ENCODE measurements at places on chromosomes 3 and 15. TPM values are rescaled to one million over a fixed set of nuclear protein-coding genes. Genes with fewer than 3 reads are reported as not detected.

DNA sequence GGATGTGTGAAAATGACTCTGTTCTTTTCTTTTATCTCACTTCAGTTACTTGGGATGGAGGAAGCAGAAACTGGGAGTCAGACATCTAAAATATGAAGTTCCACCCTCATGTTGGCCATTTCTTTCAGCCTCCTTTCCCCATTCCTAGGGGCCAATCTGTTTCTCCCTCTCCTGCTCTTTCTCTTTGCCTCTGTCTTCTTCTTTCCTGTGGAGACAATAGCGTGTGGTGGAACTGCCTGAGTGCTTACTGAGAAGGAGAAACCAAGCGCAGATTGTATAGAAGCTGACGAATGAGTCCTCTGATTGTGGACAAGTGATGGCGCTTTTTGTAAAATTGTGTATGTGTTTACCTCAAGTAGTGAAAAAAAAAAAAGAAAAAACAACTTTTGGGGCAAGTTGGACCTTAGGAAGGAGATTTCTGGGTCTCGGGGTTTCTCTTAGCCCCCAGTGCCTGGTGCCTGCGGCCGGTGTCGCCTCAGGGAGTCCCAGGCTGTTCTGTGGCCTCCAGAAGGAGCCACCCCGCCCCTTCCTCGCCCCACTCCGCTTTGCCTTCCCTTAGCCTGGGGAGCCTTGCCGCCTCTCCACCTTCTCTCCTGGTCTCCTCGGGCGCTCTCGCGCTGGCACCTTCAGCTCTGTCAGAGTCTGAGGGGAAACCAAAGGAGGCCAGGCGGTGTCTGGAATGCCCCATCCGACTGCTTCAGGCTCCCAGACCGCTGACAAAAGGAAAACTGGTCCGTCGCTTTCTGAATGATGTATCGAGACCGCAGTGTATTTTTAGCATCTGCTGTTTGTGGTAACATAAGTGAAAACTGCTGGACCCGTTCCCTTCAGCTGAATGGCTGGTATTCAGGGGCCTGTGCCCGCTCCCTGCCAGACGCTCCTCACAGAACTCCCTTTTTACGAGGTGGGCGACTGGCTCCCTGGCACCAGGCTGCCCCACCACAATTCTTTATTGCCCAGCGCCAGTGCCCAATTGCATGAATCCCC, 30.1 kb downstream of the SCG5 start:
- no peak for DNase-seq
- H3K4me1 ChIP-seq = peaks cover 2% of the 10 kb centered on the region
- no peaks in the 10 kb centered on the region for H3K27me3 ChIP-seq
- no peak overlapping the region for H3K27ac ChIP-seq
- H3K36me3 ChIP-seq = no peaks in the 10 kb centered on the region

DNA sequence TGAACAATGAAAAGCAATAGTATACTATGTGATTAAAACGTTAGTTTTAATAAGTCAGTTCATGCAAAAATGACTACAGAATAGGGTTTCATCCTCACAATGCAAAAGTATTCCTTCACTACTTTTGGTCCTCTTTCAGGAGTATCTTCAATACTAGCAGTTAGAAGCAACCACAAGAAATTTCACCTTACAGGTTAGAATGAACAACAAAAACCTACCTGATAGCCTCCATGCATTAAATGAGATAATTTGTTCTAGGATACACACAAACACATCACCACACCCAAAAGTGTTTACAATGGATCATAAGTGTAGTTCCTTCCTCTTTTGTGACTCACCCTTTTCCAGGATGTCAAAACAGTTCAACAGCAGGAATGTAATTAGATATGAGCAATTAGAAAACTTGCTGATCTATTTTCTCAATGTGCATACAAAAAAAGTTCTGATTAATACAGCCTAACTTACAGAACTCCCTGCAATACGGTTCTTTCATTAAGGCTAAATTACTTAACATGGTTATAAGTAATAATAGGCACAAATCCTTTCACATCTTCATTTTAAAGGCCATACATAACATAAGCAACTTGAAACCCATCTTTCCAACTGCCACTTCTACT, 21.6 kb downstream of the UACA start:
- no peaks in the 10 kb centered on the region for H3K27me3 ChIP-seq
- no peaks in the 10 kb centered on the region for H3K4me1 ChIP-seq
- DNase-seq = no peak
- no peak overlapping the region for H3K27ac ChIP-seq
- H3K4me3 ChIP-seq = no peak overlapping the region

DNA sequence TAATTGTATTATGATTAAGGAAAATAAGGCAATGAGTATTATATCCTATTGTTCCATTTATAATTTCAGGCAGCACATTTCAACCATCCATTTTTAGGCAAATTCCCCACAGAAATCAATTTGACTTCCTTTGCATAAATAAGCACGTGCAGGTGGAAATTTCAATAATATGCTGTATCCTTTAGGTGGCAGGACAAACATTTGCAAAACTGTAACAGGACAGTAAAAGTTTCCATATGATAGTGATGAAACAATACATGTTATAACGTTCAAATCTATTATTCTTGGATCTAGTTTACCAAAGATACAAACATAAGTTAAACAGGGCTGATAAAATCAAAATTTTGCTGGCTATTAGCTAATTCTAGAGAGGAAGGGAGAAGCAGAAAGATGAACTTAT, 8.5 kb downstream of the UACA start:
- no peaks in the 10 kb centered on the region for H3K36me3 ChIP-seq
- peaks cover 5% of the 10 kb centered on the region for H3K4me1 ChIP-seq
- H3K27ac ChIP-seq = no peak overlapping the region
- no peaks in the 10 kb centered on the region for H3K27me3 ChIP-seq

GRCh38 chr3:59017617-59017984, 32.2 kb downstream of the CFAP20DC start:
- DNase-seq = peak; percentile 10
- no peaks in the 10 kb centered on the region for H3K36me3 ChIP-seq
- H3K4me3 ChIP-seq = no peak overlapping the region
- H3K27ac ChIP-seq = no peak overlapping the region

The SEMA3G gene
- total RNA-seq = 25.7 TPM

DNA sequence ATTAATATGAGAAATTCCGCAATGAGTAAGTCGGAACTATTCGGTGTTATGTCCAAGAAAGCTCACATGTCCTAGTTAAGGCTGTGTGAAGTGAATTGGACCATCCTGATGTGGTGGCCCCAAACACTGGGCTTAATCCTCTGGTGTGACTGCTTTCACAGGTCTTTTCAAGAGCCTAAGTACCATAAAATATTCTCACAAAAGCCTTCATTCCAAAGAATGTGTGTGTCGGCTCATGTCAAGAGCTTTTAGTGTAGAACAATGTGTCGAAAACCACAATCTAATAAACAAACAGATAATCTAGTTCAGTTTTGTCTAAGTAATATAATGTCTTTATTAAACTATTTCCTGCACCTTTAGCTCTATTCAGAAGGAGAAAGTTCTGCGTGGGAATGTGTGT, 311.4 kb downstream of the LPP start:
- H3K36me3 ChIP-seq = no peaks in the 10 kb centered on the region
- H3K27ac ChIP-seq = no peak overlapping the region
- H3K27me3 ChIP-seq = no peaks in the 10 kb centered on the region
- peaks cover 2% of the 10 kb centered on the region for H3K4me1 ChIP-seq
- no peak for DNase-seq
- H3K4me3 ChIP-seq = no peak overlapping the region

GRCh38 chr3:40179016-40179415, 130.5 kb upstream of the EIF1B start:
- H3K4me3 ChIP-seq = no peak overlapping the region
- peak; percentile 79 for DNase-seq
- no peaks in the 10 kb centered on the region for H3K27me3 ChIP-seq
- peaks cover 2% of the 10 kb centered on the region for H3K4me1 ChIP-seq
- no peak overlapping the region for H3K27ac ChIP-seq

The SLC15A2 gene
- 21.8 TPM for total RNA-seq

DNA sequence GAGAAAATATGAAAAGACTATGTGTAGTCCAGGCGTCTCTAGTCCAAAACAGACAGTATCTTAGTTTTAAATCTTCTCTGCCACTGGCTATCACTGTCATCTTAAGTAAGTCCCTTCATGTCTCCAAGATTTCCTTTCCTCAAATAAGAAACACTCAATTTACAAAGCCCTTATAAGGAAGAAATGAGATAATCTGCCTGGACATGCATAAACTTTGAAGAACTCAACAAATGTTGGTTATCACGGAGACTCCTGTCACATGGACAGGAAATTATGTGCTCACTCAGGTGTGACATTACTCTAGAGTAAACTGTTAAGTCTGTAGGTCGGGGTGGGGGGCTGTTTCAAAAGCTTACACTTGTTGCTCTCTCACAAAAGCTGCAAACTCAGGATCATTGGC, 91.9 kb downstream of the IMPG2 start:
- H3K27ac ChIP-seq = no peak overlapping the region
- no peak overlapping the region for H3K4me3 ChIP-seq
- no peaks in the 10 kb centered on the region for H3K27me3 ChIP-seq

The ADGRG7 gene
- not detected for total RNA-seq

GRCh38 chr15:24954783-24955530, at the start of the genes SNRPN and SNURF:
SNRPN (plus strand) TSS chr15:24954987; CDS start chr15:24974454, 19,467 bp downstream.
SNURF (plus strand) TSS chr15:24954987; CDS start chr15:24955049, 62 bp downstream.
- no peaks in the 10 kb centered on the region for H3K4me1 ChIP-seq
- H3K36me3 ChIP-seq = no peaks in the 10 kb centered on the region
- no peaks in the 10 kb centered on the region for H3K27me3 ChIP-seq
- peak within 1 kb of the TSS; percentile 96 for H3K4me3 ChIP-seq
- peak; percentile 74 for DNase-seq

The GP9 gene
- not detected for total RNA-seq

DNA sequence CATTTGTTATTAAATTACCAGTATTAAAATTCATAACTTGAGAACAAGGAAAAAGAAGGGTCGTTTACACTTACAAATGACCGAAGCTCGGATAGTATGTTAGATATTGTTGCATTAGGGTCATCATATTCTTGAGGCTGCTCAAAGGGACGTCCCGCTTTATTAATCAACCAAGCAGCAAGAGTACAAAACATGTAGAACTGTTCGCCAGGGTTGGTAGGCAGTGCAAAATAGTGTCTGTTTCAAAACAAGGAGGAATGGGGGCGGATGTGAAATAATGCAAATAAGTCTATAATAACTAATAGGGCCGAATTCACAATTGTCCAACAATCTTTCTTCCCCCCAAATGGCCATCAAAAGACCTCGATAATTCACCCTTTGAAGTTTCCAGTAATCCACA, 2.9 kb downstream of the IFT57 start:
- no peak overlapping the region for H3K27ac ChIP-seq
- H3K36me3 ChIP-seq = no peaks in the 10 kb centered on the region
- H3K27me3 ChIP-seq = no peaks in the 10 kb centered on the region
- DNase-seq = no peak
- no peak overlapping the region for H3K4me3 ChIP-seq

GRCh38 chr3:118761291-118761606, 273.4 kb downstream of the IGSF11 start:
- no peaks in the 10 kb centered on the region for H3K4me1 ChIP-seq
- no peaks in the 10 kb centered on the region for H3K27me3 ChIP-seq
- no peak overlapping the region for H3K27ac ChIP-seq
- no peaks in the 10 kb centered on the region for H3K36me3 ChIP-seq
- no peak overlapping the region for H3K4me3 ChIP-seq
- DNase-seq = no peak

The CAV3 gene
- not detected for total RNA-seq

DNA sequence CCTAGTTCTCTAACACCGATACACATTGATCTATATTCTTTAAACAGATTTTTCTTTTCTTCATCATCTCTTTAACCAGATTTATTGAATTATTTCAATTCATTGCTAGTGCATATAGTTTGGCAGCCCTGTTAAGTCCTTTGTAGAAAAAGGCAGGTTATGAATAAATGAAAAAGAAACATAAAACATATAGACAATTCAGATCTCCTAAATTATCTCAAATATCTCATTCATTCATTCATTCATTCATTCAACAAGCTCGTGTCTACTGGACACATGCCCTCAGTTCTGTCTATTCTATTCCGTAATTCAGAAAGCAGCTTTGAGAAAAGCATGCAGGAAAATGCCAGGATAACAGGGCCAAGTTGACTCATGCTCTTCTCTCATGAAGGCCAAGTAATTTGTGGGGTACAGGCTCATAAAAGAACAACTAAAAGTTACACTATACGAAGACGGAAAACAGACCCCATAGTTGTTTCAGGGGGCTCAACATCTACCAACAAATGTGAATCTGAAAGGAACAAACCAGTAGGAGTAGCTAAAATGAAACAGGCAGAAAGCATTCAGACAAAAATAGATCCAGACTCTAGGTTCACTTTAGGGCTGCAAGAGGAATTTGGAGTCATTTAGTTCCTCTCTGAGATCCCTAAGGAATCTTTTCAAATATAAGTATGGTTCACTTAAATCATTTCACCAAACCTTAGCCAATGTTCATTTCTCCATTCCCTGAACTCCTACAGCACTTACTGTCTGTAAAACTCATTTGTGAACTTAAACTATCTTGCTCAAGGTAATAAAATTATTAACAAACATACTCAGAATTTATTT, 7.5 kb downstream of the ZNF148 start:
- no peak overlapping the region for H3K4me3 ChIP-seq
- no peak overlapping the region for H3K27ac ChIP-seq

GRCh38 chr3:171564748-171565480, 104.7 kb upstream of the TNIK start:
- no peak overlapping the region for H3K27ac ChIP-seq
- no peaks in the 10 kb centered on the region for H3K4me1 ChIP-seq
- H3K4me3 ChIP-seq = no peak overlapping the region
- no peaks in the 10 kb centered on the region for H3K27me3 ChIP-seq

- no peak overlapping the region for H3K4me3 ChIP-seq
- H3K4me1 ChIP-seq = no peaks in the 10 kb centered on the region
- no peak for DNase-seq
- H3K36me3 ChIP-seq = no peaks in the 10 kb centered on the region
These were observed 191.6 kb upstream of the FAM3D start for GRCh38 chr3:58858126-58858525.

- H3K27me3 ChIP-seq = no peaks in the 10 kb centered on the region
- H3K27ac ChIP-seq = no peak overlapping the region
- H3K4me1 ChIP-seq = no peaks in the 10 kb centered on the region
- H3K36me3 ChIP-seq = no peaks in the 10 kb centered on the region
- DNase-seq = no peak
- H3K4me3 ChIP-seq = no peak overlapping the region
These were observed 43.9 kb downstream of the UBE3A start for GRCh38 chr15:25394898-25395297.

DNA sequence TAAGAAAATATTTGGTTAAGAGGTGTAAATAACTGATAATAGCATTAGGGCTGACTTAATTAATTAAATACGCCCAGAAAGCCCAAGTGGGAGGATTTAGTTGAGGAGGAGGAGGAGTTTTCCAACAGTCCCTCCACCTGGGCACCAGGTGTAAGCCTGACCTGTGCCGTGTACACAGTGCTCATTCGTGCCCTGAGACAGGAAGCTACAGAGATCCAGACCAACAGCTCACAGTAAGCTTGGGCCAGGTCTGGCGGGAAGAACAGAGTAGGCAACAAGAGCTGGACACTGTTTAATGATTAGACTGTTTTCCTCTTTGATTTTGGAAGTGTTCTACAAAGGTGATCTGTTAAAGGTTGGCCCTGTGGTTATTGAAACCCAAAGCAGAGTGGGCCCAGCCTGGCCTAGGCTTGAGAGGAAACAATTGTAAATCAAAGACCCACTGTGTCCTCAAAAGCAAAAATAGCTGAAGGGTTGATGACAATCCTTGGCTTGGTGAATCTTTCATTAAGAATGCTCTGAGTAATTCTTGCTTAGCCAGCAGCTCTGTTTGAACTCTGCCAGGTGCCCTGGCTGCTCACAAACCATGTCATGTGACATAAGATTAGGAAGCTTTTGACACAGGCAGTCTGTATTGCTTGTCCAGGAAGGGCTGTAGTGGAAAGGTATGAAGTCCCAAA, 13.8 kb downstream of the SQOR start:
- H3K27ac ChIP-seq = peak overlapping the region; percentile 86
- DNase-seq = no peak
- no peak overlapping the region for H3K4me3 ChIP-seq

The CGNL1 gene
- total RNA-seq = 81.5 TPM

GRCh38 chr3:11634081-11634635, 9.6 kb downstream of the VGLL4 start:
- no peaks in the 10 kb centered on the region for H3K27me3 ChIP-seq
- DNase-seq = no peak
- no peak overlapping the region for H3K27ac ChIP-seq
- peaks cover 11% of the 10 kb centered on the region for H3K4me1 ChIP-seq
